ENCODE measurements at places on chromosomes 6 and 20.

- DNase-seq = peak; percentile 96
Measured at GRCh38 chr20:63682384-63683139, 13.9 kb upstream of the TNFRSF6B start.

DNA sequence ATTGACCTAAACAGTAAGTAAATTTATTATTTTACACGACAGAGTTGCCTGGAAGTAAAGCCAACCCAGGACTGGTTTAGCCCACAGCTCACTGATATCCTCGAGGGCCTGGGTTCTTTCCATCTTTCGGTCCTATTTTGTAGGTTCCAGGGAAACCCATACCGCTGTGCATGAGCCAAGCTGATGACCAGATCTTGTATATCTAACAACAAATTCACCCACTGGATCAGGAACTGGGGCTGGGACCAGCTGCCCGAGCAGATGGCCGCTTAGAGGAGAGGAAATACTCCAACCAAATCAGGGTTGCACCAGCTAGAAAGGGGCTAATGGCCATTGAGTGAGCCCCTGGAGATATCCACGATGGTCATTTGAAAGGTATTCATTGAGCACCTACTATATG lies 139.2 kb downstream of the BACH2 start:
- DNase-seq = no peak

GRCh38 chr6:115276881-115277565 lies 783.7 kb downstream of the FRK start:
- no peak for DNase-seq

- DNase-seq = no peak
Measured at GRCh38 chr6:105898286-105898685, 187.8 kb upstream of the PRDM1 start.

DNA sequence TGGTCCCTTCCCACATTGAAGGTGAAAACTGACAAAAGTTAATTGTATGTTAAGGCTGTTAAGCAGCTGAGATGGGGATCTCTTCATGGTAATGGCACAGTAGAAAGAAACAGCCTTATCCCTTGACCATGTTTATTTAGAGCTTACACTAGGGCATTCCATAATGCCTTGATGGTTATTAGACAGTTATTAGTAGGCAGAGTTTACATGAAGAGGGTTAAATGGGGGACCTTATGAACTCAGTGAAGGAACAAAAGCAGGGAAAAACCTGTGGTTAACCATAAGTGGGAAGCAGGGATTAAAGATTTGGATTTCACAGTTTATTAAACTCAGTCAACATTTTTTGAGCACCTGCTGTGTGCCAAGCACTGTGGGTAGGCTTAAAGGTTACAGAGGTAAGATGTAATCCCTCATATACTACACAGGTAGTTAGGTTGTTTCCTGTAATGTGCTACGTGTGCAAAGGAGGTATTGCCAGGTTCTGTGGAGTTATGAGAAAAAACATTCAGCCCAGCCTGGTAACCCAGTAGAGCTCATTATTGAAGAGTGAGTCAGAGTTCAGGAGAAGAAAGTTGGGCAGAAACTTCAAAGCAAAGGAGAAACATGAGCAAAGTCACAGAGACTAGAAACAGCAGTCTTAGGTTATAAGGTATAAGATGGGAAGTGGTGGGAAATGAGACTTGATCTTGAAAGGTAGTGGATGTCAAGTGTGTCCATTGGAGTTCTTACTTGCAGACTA lies 32.3 kb upstream of the GNRH2 start:
- DNase-seq = peak; percentile 50

DNA sequence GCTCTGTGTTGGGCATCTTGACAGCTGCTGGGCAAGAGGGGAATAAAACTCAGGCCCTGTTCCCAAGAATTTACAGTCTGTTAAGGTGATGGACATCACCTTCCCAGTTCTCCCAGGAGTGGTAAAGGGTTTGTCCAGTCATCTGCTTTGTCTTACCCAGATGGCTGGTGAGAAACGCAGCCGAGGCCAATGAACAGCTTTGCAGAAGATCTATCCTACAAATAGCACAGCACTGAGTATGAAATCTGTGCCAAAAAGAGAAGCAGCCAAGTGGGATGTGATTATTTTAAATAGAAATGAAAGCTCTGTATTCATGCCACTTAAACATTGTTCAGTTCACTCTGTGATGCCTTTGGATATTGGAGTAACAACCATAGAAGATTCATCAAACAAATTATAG lies 132.7 kb upstream of the SLC22A16 start:
- DNase-seq = no peak

GRCh38 chr20:62066339-62066982 lies 780 bp upstream of the TAF4 start:
- DNase-seq = peak; percentile 60

DNA sequence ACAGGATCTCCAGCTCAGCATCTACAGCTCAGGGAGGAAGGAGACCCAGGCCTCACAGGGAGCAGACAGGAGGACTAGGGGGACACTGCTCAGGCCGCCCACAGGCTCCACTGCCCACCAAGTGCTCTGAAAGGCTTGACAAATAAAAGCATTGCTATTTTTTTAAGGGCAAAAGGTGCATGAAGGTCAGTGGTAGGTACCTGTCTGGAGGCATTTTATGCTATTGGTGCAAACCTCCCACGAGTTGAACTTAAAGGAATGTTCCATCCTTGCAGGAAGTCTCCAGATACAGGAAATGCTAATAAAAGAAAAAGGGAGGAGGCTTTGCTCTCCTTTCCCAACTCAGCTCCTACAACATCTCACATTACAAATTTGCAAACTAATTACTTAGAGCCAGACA lies 228.1 kb downstream of the FOXC1 start:
- DNase-seq = no peak

DNA sequence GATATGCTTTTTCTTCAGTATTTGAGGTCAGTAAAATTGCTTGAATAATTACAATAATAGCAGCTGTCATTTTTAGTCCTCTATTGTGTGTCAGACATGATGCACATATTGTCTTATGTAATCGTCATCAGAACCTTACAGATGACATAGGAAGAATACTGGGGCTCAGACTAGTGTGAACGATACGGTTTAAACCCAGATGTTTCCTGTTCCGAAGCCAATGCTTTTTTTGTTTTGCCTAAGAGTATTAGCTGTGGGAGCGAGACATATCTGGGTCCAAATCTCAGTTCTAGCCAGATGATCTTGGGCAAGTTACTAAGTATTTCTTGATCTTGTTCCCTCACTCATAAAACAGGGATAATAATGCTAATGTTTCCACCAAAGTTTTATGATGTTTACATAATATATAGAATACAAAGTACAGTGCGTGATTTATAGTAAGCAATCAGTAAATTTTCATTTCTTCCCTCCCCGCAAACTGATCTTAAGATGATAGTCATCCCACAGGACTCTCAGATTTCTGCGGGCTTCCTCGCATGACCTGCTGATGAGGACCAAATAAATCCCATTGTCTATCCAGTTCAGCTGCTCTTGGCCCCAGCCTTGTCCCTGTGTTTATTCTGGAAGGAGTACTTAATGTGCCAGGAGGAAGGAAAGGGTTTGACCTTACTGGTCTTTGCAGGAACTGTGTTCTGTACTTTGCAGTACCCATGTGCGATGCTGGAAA lies 98.2 kb downstream of the CAP2 start:
- no peak for DNase-seq

DNA sequence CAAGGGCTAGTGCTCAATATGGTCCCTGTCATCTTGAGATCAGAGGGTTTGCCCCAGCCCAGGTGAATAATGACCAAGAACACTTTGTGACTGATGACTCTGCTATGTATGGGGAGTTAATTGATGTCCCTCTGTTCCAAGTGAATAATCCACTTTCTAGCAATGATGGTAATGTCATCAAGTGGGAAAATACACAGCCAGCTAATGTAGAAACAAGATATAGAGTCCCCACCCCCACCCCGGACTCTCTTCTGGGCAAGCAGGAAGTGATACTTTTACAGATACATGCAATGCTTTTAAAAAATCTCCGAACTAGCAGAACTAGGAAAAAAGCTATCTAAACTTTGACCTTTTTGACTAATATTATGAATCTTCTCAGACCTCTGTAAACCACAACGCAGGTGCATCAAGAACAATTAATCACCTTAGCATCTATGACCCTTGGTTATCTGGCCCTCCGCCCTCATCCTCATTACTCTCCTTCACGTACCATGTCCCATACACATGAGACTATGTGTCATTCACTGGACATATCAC lies 30.5 kb downstream of the CNR1 start:
- DNase-seq = no peak

GRCh38 chr6:93417421-93418013 lies 1.8 kb downstream of the EPHA7 start:
- DNase-seq = peak; percentile 15

DNA sequence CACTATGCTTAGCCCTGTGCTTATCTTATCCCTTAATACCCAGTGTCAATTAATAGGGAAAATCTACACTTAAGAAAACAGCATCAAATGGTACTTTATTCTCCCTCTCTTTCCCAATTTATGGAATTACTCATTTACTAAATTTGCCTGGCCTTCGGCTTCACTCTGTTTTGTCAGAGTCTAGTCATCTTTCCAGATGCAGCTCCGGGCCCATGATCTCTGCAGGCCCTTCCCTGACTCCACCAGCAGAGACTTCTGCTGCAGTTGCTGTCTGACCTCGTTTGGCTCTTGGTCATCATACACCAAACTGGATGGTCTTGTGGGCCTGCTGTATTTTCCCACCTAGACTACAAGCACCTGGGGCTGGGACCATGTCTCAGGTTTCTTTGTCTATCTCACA lies 27.4 kb downstream of the MRS2 start:
- DNase-seq = no peak

- DNase-seq = peak; percentile 91
Measured at GRCh38 chr6:53042112-53042511, 23.1 kb upstream of the FBXO9 start.

- DNase-seq = peak; percentile 70
Measured at GRCh38 chr20:1803061-1803931, 91.9 kb upstream of the SIRPA start.

DNA sequence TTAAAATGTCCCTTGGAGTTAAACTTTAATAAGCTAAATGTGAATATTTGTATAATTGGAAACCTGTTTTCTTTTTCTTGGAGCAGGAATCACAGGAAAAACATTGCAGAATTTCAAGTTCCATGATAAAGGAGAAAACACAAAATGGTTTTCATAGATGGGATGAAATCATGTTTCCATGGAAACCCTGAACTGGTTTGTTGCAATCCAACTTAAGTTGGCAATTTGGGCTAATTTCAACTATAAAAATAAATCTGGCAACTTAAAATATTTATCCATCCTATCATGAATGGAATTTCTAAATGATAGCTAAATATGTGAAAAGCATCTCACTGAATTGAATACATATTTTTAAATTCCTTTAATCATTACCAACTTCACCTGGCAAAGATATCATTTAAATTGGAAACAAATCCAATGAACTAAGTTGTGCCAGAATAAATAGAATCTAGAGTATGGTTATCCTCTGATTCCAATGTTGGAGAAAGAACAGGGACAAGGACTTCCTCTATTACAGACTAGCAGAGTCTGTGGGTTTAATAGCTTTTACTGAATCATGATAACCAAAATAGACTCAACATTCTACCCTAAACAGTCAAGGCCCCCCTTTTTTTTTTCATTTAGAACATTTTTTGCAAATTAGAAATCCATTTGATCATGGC lies 33.2 kb downstream of the COL21A1 start:
- no peak for DNase-seq

- peak; percentile 78 for DNase-seq
Measured at GRCh38 chr6:148521586-148521985, 178.9 kb downstream of the SASH1 start.

DNA sequence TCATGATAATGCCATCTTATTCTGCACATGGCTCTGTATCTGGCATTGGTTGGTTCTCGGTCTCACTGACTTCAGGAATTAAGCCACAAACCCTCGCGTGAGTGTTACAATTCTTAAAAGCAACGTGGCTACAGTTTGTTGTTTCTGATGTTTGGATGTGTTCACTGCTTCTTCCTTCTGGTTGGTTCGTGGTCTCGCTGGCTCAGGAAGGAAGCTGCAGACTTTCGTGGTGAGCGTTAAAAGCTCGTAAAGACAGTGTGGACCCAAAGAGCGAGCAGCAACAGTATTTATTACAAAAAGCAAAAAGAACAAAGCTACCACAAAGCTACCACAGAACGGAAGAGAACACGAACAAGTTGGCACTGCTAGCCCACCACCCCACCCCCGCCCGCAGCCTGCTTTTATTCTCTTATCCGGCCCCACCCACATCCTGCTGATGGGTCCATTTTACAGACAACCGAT lies 51.1 kb downstream of the MYLIP start:
- DNase-seq = no peak

- DNase-seq = no peak
Measured at GRCh38 chr6:45822246-45822812, 193.3 kb downstream of the CLIC5 start.

DNA sequence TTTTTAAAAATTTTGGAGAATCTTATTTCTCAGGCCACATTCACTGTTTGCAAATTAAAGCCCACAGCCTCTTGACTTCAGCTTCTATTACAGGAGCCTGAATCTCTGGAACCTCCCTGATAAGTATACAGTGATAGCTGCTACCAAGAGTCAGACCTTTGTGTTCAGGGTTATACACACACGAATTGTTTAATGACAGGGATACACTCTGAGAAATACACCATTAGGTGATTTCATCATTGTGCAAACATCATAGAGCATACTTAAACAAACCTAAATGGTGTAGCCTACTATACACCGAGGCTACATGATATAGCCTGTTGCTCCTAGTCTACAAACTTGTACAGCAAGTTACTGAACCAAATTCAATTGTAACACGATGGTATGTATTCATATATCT lies 473.9 kb downstream of the PKHD1 start:
- no peak for DNase-seq

- DNase-seq = peak; percentile 51
Measured at GRCh38 chr6:10406556-10406955, 8.3 kb downstream of the TFAP2A start.

GRCh38 chr6:129546702-129547101 lies 163.3 kb downstream of the ARHGAP18 start:
- no peak for DNase-seq

DNA sequence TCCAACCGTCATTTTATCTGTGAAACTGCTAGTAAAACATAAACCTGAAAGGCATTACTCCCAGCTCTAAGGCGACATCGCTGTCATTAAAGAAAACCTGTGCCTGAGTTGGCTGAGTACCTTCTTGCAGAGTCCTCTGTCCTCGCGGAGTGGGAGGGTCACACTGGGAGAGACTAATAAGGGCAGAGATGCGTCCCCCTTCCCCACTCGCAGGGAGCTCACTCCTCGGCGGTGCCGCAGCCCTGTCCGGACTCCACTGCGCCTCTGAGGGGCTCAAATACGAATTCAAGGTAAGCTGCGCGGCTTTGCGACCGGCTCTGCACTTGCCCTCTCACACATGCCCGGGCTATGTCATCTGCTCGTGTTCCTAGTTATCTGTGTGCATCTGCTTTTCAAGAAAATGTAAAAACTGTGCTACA lies at the start of gene COL19A1:
Gene COL19A1, plus strand, starts transcription at position 206 of the 419 bp plus-strand sequence. CDS start 13,012 bp downstream, outside the sequence.
- peak; percentile 5 for DNase-seq

DNA sequence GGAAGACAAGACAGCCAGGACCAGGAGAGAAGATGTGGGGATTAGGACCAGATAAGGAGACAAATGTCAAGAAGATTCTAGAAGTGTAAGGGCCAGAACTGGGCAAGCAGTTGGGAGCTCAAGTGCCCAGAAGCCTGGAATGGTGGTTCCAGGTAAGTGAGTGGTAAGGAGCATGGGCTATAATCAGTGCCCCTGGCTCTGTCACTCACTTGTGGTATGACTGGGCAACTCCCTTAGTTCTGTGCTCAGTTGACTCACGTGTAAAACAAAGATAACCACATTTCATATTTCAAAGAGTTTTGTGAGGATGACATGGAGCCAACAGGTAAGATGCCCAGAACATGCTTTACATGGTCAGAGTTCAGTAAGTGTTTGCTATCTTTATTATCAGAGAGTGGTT lies 11.2 kb downstream of the CCDC167 start:
- DNase-seq = no peak

- DNase-seq = peak; percentile 73
Measured at GRCh38 chr6:11094411-11094851, 797 bp downstream of the SMIM13 start.

GRCh38 chr6:150185732-150186117 lies 42.9 kb downstream of the PPP1R14C start:
- no peak for DNase-seq
